ENCODE measurements at places on chromosomes 16 and 17.

- no peak for DNase-seq
Measured at GRCh38 chr16:23504076-23504452, 6.2 kb downstream of the GGA2 start.

- DNase-seq = no peak
Measured at GRCh38 chr17:3556916-3557767, 470 bp downstream of the TRPV3 start.

DNA sequence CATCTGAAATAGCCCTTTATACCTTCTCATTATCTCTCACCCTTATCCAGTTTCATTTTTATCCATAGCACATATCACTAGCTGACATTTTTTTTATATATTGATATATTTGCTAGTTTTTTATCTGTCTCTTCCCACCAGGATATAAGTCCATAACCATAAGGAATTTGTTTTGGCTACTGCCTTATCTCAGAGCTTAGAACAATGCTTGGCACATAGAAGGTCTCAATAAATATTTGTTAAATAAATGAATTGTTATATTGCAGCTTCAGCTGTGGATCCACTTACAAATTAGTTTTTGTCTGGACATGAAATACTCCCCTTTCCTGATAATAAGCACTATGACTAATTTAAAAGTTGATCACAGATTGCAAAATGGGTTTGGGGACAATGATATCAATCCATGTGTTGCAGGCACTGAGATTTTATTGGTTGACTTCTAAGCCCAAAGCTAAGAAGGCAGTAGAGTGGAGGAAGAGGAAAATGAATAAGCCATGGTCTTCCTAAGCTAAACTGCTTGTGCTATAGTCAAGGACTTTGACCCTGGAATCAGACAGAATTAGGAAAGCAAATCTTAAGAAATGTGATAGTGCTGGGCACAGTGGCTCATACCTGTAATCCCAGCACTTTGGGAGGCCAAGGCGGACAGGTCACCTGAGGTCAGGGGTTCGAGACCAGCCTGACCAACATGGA lies 31.9 kb upstream of the YPEL2 start:
- no peak for DNase-seq

GRCh38 chr16:4306470-4307214 lies 9.2 kb upstream of the GLIS2 start:
- DNase-seq = peak; percentile 35

- DNase-seq = no peak
Measured at GRCh38 chr16:53369921-53370320, 64.3 kb upstream of the RBL2 start.

DNA sequence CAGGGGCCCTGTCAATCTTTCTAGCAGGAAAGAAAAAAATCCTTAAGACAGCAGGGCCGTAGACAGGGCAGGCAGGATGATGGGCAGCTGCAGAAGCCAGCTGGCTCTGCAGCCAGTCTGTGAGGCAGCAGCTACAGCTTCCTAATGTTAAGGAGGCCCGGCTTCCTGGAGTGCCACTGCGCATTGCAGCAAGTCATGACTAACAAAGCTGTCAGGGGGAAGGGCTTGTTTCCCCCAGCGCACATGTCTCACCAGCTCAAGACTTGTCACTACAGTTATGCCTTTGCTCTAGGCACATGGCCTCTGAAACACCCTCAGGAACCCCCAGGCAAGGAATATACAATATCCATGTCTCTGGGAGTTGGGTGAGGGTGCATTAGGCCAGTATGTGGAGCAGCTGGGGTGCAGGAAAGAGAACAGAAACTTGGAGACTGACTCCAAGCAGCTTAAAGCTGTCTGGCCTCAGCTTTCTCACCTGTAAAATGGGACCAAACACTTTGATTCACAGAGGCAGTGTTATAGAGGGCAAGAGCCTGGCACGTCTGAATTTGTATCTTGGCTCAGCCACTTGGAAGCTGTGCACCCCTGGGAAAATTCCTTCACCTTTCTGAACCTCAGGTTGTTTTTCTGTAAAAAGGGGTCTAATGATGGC lies 220.0 kb downstream of the HAPSTR1 start:
- no peak for DNase-seq

DNA sequence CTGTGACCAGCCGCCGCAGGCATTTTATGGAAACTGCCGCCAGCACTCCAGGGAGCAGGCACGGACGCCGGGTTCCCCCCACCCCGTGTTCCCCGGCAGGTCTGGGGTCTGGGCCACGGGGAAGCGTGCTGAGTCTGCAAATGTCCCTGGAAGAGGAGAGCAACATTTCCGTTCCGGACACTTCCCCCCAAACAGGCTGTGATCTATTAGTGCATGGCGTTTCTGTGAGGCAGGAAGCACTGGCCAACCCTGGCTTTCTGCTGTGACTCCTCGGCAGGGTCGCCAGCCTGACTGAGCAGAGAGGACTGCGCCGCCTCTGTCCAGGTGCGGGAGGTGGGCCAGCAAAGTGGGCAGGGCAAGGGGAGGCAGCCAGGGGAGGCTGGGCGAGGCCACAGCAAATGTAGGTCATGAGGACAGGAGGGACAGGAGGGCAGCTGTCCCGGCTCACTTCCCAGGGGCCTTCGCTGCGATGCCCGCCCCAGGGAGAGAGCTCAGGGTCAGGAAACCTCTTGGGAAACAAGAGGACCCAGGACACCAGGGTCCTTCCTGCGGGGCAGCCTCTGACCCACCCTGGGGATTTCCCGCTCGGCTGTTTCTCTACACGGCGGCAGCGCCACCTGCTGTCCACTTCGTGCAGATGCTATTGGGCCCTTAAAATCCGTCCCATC lies 9.5 kb downstream of the FOXF1 start:
- DNase-seq = peak; percentile 44

DNA sequence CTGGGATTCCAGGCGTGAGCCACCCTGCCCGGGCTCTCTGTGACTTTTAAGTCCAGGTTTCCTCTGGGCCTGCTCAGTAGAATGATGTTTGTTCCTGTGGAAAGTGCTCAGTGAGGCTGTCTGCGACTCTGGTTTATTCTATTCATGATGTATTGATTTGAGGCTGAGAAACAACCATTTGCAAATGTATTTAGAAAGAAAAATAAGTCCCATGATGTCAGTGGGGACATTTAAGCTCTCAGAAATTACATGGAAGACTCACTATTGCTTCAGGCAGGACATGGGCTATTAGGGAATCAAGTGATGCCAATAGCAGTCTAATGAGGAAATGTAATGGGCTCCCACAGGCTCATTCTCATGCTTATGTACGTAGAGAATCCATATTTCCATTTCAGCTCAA lies 22.2 kb upstream of the KCNG4 start:
- DNase-seq = no peak

- no peak for DNase-seq
Measured at GRCh38 chr17:72121164-72122009, 567 bp downstream of the SOX9 start.

DNA sequence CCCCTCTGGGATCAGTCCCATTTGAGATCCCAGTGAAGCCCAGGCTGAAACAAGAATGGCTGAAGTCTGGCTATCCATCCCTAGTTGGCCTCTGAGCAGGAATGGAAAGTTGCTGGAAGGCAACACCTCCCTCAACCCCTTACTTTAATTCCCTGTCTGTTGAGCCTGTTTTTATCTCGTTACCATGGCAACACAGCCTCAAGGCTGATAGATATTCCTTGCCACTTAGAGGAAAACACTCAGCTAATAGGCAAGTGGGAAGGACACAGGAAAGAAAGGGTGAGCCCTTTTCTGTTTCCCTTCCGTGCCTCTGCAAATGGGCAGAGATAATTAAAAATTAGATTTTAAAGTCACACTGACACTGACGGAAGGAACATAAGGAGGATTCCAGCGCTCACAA lies 75.5 kb upstream of the CLEC3A start:
- DNase-seq = no peak

- DNase-seq = no peak
Measured at GRCh38 chr16:67661101-67661761, 471 bp downstream of the PARD6A start.

DNA sequence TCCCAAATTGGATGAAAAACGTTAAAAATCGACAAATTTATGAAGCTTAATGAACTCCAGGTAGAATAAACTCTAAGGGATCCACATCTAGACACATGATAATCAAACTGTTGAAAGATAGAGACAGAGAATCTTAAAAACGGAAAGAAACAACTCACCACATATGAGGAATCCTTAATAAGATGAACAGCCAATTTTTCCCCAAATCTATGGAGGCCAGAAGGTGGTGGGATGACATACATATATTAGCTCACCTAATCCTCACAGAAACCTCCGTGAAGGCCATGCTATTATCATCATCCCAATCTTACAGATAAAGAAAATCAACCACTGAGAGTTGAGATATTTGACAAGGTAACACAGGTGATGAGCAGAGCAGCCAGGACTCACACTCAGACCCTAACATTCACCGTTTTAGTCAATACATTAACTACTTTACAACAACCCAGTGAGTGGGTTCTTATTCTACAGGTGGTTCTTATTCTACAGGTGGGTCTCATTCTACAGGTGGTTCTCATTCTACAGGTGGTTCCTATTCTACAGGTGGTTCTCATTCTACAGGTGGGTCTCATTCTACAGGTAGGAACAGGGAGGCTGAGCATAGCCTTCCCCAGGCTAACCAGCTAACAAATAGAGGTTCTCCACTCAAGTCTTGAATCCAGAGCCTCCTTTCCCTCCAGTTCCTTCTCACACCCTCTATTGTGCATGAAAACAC lies 4.8 kb downstream of the CACNG1 start:
- DNase-seq = no peak

DNA sequence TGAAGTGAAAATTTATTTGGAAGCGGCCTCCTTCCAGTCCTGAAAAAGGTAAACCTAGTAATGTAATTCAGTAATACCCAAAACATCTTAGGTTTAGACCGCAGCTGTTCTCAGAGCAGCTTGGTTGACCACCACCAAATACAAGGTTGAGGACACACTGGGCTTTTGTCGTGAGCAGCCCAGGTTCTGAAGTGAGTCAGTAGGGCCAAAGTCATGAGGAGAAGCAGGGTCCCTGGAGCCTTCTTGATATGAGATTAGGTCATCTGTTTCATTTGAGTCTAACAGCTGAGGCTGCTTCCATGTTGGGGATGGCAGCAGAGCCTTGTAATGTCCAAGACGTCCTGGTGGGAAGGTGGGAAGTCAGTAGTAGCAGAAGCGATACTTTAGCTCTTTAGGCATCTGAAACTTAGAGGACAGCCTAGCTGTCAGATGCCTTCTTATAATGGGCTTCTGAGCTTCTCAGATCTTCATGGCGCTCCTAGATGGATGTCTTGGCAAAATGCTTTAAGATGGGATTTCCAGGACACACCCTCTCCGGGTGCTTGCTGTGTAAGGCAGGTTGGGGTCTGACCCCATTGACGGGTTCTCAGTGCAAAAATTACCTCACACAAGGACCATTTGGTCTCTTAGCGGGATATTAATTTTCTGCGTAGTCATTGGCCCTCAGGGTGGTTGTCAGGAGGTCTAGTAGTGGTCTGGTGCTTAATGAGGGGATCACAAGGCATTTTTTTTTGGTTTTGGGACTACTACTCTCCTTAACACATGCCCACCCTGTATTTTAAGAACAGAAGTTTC lies 2.4 kb downstream of the ALKBH5 start:
- no peak for DNase-seq

GRCh38 chr16:77877712-77878347 lies 89.5 kb downstream of the VAT1L start:
- no peak for DNase-seq

DNA sequence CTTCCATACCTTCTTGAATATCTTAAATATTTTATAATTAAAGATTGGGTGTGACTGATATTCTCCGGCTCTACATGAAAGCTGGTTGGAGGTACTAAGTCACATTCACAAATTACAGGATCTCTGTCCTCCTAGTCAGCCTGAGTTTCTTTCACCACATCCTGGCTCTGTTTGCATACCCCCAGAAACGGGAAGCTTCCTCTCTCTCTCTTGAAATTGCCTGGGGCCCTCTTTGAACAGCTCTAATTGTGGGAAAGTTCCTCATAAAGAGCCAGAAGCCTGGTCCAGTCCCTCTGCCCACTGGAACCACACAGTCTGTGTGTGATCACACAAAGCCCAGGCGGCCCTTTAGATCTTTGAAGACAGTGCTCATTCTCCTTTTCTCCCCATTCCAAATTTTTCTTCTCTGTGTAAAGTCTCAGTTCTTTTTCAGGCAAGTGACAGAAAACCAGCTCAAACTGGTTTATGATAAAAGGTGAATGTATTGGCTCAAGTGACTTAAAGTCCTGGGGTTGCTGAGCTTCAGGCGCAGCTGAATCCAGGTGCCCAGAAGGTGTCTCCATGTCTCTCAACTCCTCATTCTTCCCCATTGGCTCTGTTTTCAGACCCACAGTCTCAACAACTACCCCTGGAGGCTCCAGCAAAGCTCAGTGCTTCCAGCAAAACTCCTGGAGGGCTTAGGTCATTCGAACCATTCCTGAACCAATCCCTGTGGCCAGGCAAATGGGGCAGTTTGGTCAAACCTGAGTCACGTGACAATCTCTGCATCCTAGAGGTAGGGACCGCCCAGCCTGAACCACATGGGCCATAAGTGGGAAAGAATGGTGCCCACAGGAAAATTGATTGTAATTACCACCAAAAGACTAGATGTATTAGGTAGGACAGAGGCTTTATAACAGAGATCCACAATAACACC lies 8.5 kb upstream of the RAI1 start:
- DNase-seq = no peak

- DNase-seq = no peak
Measured at GRCh38 chr16:86431540-86431939, 78.8 kb upstream of the FOXF1 start.

DNA sequence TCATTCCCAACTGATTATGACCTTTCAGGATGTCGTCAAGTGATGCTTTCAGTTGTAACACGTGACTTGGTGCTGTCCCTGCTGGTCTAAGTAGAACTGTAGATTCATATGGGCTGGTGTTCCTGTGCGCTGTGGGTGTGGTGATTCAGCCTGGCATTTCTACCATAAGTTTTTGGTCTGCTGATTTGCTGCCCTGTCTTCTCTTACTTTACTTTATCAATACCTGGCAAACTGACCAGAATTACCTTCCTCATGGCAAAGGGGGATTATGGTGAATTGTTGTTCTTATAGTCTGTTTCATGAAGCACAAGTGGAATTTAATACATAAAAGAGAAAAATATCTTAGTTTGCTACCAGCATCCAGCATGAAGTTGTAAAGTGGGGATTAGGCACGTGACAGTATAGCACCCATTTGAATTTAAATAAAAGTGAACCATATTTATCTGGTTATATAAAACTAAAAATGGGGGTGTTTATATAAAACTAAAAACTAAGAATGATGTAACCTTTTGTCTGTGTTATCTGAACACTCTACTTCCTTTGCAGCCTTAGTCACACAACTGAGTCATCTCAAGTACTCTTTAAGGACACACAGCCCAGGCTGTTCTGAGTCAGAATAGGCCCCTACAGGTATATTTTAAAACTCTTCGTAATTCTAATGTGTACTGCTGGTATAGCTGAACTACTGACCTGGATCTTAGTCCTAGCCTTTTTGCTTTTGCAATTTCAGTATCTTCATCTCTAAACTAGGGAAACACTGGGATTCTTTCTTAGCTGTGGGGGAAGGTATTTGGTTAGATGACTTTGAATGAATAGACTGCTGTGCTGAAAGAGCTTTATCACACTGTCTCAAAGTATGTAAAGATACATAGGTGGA lies 28.3 kb downstream of the TTC19 start:
- DNase-seq = no peak

DNA sequence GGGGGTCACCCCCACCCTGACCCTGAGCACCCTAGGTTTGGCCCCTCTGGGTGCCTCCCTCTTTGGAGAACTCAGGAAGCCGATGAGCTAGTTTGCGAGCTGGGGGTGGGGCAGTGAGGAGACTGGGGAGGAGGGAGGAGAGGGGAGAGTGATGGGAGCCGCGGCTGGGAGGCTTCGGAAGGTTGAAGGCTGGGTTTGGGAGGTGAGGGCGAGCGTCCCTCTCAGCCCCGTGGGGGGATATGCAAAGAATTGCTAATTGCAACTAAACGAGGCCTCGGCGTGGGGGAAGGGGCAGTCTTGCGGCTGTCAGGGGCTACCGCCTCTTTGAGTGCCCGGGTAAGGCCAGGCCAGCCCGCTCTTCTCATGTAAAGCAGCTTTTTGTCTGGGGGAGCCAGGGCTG lies 17.6 kb upstream of the FZD2 start:
- no peak for DNase-seq
